ENCODE measurements at places on chromosomes 16 and 17.

GRCh38 chr17:45925311-45925710 is 31.0 kb downstream of the MAPT start:
- DNase-seq, result no peak

- DNase-seq, result peak; percentile 66
These were observed 25.4 kb downstream of the B9D1 start for GRCh38 chr17:19336938-19337711.

DNA sequence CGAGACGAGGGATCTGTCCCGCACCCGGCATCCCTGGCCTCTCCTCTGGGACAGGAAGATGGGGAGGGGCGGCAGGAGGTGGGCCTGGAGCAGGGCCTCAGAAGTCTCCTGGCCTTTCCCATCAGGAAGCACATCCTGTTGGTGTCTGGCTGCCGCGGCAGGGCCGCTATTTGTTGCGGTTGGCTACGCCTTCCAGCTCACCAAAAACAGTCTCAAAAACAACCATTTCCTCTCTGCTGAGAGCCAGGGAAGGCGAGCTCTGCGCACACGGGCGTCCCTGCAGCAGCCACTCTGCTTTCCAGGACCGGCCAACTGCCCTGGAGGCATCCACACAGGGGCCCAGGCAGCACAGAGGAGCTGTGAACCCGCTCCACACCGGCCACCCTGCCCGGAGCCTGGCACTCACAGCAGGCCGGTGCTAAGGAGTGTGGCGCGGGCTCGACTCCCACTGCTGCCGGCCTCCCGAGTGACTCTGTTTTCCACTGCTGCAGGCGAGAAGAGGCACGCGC is at the start of gene TMEM204:
Gene TMEM204 (plus strand): TSS at position 224 of the 509 bp plus-strand sequence. CDS start 610 bp downstream, outside the sequence.
- DNase-seq, result no peak

DNA sequence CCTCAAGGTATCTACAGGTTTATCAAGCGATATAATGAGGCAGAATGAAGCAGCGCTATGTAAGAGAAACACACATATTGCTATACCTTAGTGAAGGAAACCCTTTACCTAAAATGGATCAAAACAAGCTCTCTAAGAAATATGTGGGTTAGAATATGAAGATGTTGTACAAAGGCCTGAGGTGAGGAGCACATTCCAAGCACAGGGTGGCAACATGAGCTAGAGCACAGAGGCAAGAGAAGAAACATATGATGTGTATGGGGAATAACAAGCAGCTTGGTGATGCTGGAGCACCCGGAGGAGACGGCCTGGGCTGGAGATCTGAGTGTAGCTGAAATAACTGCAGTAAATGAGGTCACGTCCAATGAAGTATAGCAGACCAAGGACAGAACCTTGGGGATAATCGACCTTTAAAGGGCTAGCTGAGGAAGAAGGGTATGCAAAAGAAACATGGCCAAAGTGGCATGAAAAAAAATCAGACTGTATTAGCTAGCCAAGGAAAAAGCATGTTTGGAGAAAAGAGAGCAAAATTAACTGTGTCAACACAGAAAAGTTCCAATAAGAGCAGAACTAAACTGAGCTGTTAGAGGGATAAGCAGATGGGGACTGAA is 44.0 kb downstream of the MARVELD3 start:
- no peak for DNase-seq

DNA sequence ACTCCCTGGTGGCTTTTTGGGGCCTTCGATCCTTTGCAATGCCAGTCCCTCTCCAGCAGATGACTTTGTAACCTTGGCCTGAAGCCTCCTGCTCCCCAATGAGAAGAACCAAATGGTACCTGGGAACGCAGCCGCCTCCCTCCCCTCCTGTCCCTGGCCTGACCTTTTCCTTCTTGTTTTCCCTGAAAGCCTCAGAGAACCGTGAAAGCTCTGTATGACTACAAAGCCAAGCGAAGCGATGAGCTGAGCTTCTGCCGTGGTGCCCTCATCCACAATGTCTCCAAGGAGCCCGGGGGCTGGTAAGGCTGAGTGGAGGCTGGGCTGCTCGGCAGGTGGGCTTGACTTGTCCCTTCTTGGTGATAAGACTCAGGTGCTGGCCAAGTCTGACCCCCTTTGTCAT is 88.0 kb downstream of the SDR42E1 start:
- no peak for DNase-seq

- no peak for DNase-seq
These were observed 26.4 kb downstream of the CASKIN2 start for GRCh38 chr17:75488693-75489510.

DNA sequence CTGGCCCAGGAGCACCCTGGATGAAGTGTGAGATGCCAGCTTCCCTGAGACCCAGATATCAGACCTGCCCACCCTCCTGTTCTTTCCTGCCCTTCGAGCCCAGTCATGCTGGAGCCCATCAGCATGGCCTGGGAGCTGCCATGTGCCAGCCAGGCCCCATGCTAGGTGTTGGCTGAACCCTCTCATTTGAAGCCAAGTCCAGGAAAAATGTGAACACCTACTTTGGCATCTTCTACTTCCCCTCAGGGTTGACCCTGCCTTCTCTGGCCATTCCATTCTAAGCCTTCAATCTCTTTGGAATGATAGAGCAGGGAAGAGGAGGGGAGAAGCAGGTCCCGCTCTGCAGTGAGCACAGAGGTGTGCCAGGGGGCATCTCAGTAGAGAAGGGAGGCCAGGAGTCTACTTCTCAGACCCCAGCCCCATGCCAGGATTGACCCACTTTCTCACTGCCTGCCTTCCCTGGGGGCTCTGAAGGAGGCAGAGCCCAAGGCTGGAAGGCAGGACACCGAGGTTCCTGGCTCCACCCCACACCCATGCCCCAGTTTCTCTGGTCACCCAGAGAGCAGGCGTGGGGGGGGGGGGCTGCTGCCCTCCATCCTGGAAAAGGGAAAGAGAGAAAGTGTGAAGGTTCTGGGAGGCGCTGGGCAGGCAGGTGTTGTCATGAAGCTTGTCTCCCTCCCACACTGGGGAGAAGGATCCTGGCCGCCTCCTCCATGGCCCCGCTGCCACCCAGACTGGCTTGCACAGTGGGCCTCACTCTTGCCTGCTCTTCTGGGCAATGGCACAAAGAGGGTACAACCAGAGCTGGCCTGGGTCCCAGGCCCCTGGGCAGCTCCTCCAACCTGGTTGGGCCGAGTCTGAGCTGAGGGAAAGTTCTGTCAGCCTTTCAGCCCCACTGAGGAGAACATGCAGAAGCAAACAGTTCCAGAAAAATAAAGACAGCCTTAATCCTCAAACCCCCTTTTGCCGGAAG is 9.3 kb downstream of the HDAC5 start:
- DNase-seq, result no peak

GRCh38 chr16:77696149-77696548 is 26.2 kb upstream of the NUDT7 start:
- DNase-seq, result no peak

DNA sequence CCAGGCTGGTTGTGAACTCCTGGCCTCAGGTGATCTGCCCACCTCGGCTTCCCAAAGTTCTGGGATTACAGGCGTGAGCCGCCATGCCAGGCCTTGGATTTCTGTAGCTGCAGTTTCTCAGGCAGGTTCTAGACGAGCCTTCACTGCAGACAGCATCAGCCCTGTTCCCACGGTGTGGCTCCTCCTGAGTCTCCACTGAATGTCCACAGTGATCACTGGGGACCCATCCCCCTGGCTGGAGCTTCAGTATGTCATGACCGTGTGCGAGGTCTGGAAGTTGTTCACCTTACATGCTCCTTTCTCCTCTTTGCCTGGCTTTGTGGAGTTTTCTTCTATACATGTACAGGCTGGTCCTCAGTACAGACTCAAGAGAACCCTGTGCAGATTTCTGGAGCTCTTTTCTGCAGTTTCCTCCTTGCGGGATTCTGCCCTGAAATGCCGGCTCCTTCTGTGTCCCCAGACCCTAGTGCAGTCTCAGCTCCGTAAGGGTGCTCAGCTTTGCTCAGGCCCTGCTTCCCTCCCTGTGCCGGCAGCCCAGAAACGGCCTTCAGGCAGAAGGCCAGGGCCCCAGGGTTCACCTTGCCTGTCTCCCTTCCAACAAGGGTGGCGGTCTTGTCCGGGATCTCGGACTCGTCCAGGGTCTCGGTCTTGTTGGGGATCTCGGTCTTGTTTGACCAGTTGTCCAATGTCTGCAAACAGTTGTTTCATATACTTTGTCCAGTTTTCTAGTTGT is 14.3 kb upstream of the FASN start:
- DNase-seq, result no peak

- no peak for DNase-seq
These were observed 26.0 kb downstream of the ZDHHC7 start for GRCh38 chr16:84985079-84986065.

GRCh38 chr16:82185012-82185411 is 15.0 kb upstream of the MPHOSPH6 start:
- DNase-seq, result no peak

GRCh38 chr16:31618130-31618529 is 90.4 kb downstream of the AHSP start:
- no peak for DNase-seq

- DNase-seq, result no peak
These were observed 11.0 kb downstream of the HSD11B2 start for GRCh38 chr16:67441907-67442306.

DNA sequence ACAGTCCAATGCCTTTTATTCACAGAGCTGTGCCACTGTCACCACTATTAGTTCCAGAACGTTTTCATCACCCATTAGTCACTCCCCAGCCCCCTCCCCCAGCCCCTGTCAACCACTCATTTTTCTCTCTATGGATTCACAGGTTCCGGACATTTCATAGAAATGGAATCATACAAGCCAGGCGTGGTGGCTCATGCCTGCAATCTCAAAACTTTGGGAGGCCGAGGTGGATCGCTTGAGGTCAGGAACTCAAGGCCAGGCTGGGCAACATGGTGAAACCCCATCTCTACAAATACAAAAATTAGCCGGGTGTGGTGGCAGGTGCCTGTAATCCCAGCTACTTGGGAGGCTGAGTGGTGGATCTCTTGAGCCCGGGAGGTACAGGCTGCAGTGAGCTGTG is 759 bp upstream of the PAM16 start:
- no peak for DNase-seq

DNA sequence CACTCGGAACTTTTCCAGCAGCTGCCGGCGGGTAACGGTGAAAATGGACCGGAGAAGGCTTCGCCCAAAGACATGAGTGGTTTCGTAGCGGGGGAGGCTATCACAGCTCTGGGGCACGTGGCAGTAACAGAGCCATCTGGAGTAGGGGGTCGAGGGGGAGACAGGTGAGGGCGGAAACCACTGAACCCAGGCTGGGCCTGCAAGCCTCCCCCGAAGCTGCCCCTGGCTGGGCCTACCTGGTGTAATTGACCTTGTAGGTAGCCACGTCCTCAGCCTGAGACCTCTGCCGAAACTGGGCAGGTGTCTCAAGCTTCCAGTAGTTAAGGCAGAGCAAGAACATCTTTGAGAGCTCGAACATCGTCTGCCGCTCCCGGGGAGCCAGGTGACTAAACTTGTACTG is 1.9 kb downstream of the KAT2A start:
- no peak for DNase-seq

DNA sequence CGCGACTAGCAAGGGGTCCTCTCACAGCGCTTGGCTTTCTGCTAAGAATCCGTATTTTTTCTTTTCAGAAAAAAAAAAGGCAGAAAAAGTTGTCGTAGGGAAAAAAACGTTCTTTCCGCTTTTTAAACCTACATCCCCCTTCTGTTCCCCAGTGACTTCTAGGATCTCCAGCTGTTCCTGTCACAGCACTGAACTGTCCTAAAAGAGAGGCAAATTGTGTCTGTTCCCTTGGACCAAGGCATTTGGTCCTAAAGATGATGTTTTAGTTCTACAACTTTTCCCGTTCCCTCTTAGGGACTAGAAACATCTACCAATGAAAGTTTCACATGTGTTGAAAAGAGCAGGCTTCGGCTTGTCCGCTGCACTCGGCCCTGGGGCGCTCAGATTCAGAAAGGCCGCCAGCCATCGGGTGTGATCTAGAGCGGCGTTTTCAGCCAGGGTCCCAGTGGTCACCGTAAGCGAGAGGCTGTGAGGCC is 100.7 kb upstream of the CHMP6 start:
- no peak for DNase-seq

DNA sequence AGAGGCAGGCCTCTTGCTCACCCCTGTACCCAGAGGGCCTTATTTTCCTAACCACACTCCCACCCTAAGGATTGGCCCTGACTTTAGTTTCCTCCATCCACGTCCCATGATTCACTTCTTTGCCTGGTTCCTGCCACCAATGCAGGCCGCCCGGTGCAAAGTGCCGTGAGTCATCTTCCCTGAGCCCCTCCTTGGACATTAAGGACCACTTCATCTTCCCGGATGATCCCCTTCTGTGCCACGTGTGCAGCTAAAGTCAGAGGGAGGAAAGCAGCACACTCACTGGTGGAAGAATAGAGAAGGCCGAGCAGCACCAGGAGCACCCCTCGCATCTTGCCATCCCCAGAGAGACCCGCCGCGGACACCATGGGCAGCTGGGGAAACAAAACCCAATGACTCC is 1.4 kb downstream of the PRSS54 start:
- DNase-seq, result no peak

GRCh38 chr17:1548032-1548431 is 14.6 kb downstream of the PITPNA start:
- no peak for DNase-seq

- DNase-seq, result no peak
These were observed at the start of gene KRT38 for GRCh38 chr17:41440531-41441033. TSS of gene KRT38 (minus strand) at chr17:41440983. CDS start at chr17:41440921, 62 bp downstream.

GRCh38 chr17:43818966-43819365 is 14.0 kb downstream of the MPP3 start:
- no peak for DNase-seq

Measured in anterior cingulate cortex (tissue), 58 donors.